ENCODE measurements at places on chromosomes 1 and 21.

- no peak for DNase-seq
Measured at GRCh38 chr1:177944016-177944949, 25.6 kb downstream of the SEC16B start.

DNA sequence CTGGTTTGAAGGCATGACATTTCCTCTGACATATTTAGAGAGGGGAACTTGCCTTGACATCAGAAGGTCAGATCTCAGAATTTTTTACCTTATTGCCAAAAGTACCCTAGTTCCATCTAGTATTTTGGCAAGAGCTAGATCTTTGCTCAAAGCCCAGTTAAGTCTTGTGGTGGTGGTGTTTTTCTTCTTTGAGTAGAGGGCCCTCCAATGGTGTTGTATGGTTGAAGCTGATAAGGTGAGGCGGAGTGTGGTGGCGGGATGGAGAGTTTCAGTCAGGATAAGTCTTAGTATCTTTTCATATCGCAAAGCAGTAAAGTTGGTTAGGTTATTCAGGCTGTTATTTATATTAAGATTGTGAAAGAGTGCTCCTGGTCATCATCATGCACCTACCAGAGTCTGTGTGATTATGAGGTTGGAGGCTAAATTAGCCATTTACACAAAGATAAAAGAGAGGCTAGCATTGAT, 20.1 kb upstream of the MACF1 start:
- no peak for DNase-seq

GRCh38 chr1:110524311-110525248, 5.6 kb upstream of the KCNA10 start:
- no peak for DNase-seq

DNA sequence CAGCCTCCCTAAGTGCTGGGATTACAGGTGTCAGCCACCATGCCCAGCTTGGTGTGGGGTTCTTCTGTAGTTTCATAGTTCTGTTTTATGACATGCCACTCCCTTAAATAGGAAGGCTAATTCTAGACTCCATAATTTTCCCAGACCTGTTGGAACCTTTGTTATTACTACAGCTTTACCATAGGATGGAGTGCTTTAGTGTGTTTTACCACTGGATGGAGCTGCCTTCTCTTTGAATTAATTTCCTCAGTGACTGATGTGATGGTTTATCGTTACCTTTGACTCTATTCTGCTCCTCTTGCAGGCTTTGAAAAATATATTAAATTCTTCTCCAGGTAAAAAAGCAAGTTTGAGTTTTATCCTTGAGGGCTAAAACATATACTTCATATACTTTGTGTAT, 84.6 kb upstream of the NEK7 start:
- DNase-seq, result no peak

DNA sequence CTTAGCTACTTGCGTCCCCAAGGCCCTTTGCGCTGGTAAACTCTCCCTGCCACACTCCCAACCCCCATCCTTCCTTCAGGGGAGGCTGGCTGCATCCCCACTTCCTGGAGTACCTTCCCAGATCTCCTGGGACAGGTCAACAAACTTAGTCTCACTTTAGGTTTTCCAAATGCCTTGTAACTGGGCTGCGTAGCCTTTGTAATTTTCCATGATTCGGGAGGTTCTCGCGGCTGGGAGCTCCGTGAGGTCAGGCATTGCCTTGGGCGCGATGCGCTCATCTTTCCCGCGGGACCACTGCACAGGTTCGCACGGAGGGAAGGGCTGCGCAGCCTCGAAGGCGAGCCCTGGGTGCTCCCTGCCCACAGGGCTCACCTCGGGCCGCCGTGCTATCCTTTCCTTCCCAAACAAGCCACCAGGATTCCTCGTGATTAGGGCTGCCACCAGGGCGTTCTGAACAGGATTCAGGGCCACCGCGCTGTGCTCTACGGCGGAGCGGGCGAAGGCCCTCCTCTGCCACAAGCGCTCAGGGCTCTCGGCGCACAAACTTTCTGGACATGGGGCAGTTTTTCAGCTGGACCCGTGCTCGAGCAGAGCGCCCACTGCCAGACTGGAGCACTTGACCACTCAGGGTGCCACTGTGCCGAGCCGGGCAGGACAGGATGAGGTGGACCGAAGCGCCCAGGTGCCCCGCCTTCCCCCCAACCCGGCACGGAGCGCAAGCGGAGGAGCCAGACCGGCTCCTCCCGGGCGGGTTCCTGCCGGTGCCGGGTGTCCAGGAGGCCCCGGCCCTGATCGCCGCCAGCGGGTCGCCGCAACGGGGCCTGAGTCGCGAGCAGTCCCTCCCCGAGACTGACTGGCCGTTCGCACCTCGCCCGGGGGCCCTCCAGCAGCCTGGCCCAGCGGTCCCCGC, 1.1 kb downstream of the TMPRSS2 start:
- no peak for DNase-seq

DNA sequence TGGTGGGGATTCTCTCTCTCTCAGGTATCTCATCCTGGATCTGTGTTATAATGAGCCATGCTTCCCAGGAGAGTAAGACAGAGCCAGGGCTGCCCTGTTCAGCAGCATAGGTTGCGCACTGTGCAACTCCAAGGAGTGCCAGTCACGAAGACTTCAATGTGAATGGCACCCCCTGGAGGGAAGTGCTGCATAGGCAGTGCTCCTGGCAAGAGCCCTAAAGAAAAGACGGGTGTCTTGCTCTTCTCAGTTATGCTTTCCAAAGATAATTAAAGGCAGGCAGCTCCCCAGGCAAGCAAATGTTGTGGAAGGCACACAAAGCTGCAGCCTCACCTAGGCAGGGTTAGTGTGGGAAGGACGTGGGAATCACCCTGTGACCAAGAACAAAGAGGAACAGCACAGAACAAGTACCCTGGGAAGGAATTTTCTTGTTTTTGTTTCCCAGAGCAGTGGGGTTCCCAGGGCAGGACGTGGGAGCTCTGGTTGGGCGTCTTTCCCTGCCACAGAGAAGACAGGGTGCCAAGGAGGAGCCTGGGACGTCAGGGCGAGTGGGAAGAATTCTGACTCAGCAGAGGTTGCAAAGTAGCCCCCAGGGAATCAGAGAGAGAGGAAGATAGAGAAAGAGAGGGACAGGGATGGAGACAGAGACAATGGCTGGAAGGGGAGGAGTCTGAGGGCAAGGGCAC, 120.9 kb downstream of the KCNN3 start:
- DNase-seq, result no peak

DNA sequence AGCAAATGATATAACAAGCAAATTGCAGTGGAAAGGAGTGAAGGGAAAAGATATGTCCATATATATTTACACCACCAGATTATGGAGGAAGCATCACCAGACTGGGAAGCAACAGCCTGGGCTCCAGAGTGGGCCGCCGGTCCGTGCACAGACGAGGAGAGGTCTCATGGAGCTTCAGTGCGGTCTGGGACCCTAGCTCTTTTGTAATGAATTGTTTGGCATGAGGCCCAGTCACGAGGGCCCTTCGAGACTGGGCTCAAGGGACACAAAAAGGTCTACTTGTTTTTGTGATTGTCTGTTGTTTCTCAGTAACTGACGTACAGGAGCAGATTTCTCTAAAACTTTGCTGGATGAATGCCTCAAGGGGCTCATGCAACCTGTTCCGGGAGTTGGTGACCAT, 12.9 kb upstream of the STUM start:
- DNase-seq, result no peak

DNA sequence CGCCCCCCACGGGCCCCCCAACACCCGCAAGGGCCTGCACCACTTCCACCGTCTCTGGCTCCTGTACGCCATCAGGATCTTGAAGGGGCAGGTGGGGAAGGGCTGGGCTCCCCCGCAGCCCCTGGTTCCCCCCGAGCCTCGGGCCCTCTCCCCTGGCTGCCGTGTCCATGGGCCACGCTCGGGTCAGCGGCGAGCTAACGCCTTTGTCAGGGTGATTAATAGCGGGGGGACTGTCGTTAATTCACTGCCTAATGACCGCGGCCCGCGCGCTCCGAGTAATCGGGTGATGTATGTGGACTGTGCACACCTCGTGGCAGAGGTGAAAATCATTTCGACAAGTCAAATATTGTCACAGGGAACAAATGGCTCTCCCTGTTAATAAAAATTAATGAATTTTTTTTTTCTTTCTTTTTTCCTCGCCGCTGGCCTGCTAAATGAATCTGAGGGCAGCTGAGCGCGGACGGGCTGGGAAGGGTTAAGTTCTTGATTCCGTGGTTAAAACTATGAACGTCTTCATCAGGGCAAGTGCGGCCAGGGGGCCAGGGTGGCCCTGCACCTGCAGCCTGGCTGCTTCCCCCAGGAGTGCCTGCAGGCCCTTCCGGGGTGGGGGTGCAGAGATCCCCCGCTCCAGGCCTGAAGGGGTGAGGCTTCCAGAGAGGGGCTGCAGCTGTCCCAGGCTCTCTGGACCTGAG, 100.8 kb downstream of the PRDM16 start:
- DNase-seq, result no peak

DNA sequence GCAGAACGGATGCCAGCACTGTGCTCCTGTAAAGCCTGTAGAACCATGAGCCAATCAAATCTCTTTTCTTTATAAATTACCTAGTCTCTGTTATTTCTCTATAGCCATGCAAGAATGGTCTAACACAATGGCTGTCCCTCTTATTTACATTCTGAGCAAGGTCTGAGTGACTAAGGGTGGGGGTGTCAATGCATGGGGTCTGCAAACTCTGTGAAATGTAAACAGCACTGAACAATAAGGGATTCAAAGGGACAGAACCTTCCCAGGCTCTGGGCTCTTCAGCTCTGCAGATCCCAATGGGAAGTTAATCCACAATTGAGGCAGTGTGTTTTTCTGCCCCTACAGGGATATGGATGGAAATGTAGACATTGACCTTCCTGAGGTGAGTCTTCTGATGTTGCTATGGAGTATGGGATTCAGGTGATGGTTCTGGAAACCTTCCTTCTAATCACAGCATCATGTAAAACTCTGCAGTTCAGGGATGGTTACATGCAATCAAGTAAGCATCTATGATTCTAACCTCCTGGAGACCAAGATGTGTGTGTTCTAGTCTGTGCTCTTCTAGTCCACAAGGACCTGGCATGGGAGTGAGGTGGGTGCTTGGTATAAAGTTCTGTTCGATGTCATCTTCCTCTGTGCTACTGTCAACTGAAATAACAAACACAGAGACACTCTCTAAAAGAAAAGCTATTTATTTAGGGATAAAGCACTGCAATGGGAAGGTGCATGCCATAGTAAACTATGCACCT, 38.6 kb downstream of the CAPN9 start:
- DNase-seq, result no peak

GRCh38 chr21:38488640-38489270, 9.5 kb downstream of the ERG start:
- DNase-seq, result no peak

- no peak for DNase-seq
Measured at GRCh38 chr1:31336687-31337467, 36.0 kb downstream of the FABP3 start.

GRCh38 chr1:54565113-54565501, 17.1 kb downstream of the ACOT11 start:
- DNase-seq, result no peak

GRCh38 chr1:207833956-207834660, 76.8 kb downstream of the CD34 start:
- no peak for DNase-seq

- no peak for DNase-seq
Measured at GRCh38 chr1:11463177-11463576, 15.8 kb upstream of the DISP3 start.

DNA sequence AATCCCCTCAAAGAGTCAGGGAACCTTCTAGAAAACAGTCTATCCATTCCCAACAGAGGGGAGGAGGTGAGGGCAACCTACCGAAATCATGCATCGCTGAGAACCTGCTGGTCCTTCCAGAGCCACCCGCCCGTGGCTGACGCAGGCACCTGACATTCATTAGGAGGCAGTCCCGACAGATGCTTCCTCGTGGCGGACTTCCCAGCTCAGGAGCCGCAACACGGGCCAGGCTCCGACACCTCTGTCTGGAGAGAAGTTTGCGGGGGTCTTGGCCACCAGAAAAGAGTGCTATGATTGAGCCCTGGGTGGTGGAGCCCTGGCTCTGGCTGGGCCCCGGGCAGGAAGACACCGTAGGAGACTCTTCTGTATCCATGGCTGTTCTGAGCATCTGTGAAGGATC, 86.4 kb upstream of the ARHGEF16 start:
- DNase-seq, result no peak

- no peak for DNase-seq
Measured at GRCh38 chr1:56894014-56894413, 39.4 kb downstream of the C8A start.

GRCh38 chr1:24918995-24919605, 11.0 kb downstream of the RUNX3 start:
- no peak for DNase-seq

DNA sequence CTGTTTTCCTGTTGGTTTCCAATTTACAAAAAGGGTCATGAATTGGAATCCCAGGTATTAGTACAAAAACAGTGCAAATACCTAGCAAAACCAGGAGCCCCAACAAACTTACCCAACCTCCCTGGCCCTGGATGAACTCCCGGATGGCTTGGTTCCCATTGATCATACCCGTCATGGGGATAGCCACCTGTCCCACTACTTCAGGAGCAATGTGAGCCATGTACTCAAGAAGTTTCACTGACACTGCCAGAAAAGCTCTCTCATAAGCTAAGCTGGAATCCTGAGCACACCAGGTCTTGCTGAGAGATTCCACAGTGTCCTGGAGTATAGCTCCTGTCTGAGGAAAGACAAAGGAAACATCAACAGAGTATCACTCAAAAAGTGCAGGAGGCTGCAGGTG, 5.7 kb downstream of the BCL2L15 start:
- DNase-seq, result no peak

- DNase-seq, result no peak
Measured at GRCh38 chr21:27421654-27422053, 454.8 kb upstream of the ADAMTS5 start.

GRCh38 chr1:40911105-40911504, 48.9 kb upstream of the CITED4 start:
- DNase-seq, result no peak
